Activated T-helper 1 cell treated with anti-CD3 and anti-CD28 coated beads, Interleukin-12 subunit alpha, Interleukin-12 subunit beta, Interleukin-2, Interleukin-4 antibody, amounts not matched to agents 30 ng/mL and 10 ng/mL and 1 ng/mL, durations not matched to agents 14 hours and 24 hours and 36 hours (primary cell): ENCODE measurements at places on chromosomes 12 and 14. TPM values are rescaled to one million over a fixed set of nuclear protein-coding genes. Genes with fewer than 3 reads are reported as not detected.

- H3K27me3 ChIP-seq, result peaks cover 8% of the 10 kb centered on the region
- H3K36me3 ChIP-seq, result no peaks in the 10 kb centered on the region
- H3K4me3 ChIP-seq, result no peak overlapping the region
- H3K27ac ChIP-seq, result no peak overlapping the region
These were observed 55.9 kb downstream of the KCNA5 start for GRCh38 chr12:5099591-5099990.

Gene SLCO1B3
- total RNA-seq, result not detected in 2 replicates

Gene KRT82
- total RNA-seq, result not detected in 2 replicates

Gene GNB3
- total RNA-seq, result 1.6 and 1.7 TPM in 2 replicates

- peaks cover 24% of the 10 kb centered on the region for H3K4me1 ChIP-seq
- H3K4me3 ChIP-seq, result peak overlapping the region; percentile 52
- no peak for DNase-seq
- H3K36me3 ChIP-seq, result peaks cover 17% of the 10 kb centered on the region
- H3K27ac ChIP-seq, result no peak overlapping the region
These were observed 35.4 kb downstream of the SPTLC2 start for GRCh38 chr14:77580964-77581505.

GRCh38 chr12:131385313-131386166 lies 325.4 kb upstream of the SFSWAP start:
- H3K4me1 ChIP-seq, result no peaks in the 10 kb centered on the region
- no peaks in the 10 kb centered on the region for H3K27me3 ChIP-seq
- H3K27ac ChIP-seq, result no peak overlapping the region

GRCh38 chr12:132475304-132476037 lies 14.5 kb upstream of the FBRSL1 start:
- peak overlapping the region; percentile 86 for H3K27ac ChIP-seq
- H3K4me1 ChIP-seq, result peaks cover 28% of the 10 kb centered on the region
- no peak for DNase-seq
- H3K4me3 ChIP-seq, result peak overlapping the region; percentile 45

DNA sequence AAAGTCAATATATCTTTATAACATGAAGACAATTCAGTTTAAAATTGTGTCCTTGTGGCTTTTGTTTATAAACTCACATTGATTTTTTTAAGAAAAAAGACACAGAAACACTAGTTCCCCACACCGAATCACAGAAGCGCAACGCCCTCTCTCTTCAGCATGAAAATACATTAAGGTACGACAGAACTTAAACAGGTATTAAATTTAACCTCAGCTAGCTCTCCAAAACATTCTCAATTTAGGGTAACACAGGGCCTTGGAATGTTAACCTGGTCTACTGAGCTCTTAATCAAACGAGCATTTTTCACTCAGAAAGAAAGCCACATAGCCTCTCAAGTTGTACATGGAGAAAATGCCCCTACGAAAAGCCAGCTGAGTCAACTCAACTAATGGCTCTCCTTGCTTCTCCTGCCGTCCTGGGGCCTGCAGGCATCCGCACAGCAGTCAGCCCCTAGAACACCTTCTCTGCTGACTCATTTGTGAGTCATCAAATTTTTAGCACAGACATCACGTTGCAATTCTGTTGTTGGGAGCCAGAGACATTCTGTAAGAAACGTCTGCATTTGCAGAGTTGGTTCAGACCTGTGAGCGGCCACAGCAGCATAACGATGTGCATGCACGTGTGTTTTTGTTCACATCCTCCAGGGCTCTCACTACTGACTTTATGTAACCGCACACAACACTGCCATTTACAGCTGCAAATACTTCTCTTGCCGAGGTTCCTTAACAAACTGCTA lies 141.6 kb downstream of the ITPR2 start:
- no peak overlapping the region for H3K4me3 ChIP-seq
- DNase-seq, result no peak
- H3K36me3 ChIP-seq, result peaks cover 24% of the 10 kb centered on the region
- no peaks in the 10 kb centered on the region for H3K4me1 ChIP-seq

- no peaks in the 10 kb centered on the region for H3K27me3 ChIP-seq
- H3K4me1 ChIP-seq, result no peaks in the 10 kb centered on the region
- H3K27ac ChIP-seq, result no peak overlapping the region
- H3K4me3 ChIP-seq, result no peak overlapping the region
- DNase-seq, result no peak
- peaks cover 10% of the 10 kb centered on the region for H3K36me3 ChIP-seq
These were observed 51.3 kb downstream of the STX2 start for GRCh38 chr12:130787445-130788410.

DNA sequence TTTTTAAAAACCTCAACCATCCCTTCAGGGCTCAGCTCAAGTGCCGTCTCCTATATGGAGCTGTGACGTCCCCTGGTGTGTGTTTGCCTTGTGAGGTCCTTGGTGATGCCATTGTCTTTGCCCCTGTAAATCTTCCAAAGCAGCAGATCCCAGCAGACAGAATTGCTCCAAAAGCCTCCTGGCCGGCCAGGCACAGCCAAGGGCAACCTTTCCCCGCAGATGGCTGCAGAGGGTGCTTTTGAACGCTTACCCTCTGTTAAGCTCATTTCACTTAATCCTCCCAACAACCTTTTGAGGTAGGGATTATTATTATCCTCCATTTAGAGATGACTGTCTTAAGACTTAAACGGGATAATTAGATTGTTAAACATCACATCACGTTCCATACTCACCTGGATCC lies 51.4 kb downstream of the RFX4 start:
- H3K36me3 ChIP-seq, result no peaks in the 10 kb centered on the region
- no peaks in the 10 kb centered on the region for H3K4me1 ChIP-seq
- H3K4me3 ChIP-seq, result no peak overlapping the region
- no peaks in the 10 kb centered on the region for H3K27me3 ChIP-seq
- H3K27ac ChIP-seq, result no peak overlapping the region

Gene SLC6A15
- total RNA-seq, result not detected in 2 replicates

DNA sequence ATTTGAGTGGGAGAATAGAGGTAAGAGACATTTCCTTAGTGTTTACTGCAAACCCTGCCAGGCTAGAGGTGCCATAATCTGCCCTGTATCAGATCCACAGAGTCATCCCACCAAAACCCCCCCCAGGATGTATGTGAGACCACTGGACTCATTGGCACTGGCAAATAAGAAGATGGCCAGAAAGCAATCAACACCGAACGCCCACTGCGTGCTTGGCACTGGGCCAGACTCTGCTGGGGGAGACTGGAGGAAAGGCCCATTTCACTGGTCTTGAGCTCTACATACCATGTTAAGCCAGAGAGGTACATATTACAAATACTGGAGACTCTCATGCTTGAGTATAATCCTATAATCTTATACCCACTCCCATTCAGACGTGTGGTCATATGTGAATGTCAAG lies 44.0 kb downstream of the SMUG1 start:
- no peak overlapping the region for H3K4me3 ChIP-seq
- H3K4me1 ChIP-seq, result no peaks in the 10 kb centered on the region
- H3K27me3 ChIP-seq, result peaks cover 33% of the 10 kb centered on the region
- no peak overlapping the region for H3K27ac ChIP-seq
- DNase-seq, result no peak

Gene IAPP
- total RNA-seq, result not detected in 2 replicates

GRCh38 chr14:63091394-63091996 lies 46.2 kb upstream of the KCNH5 start:
- H3K4me1 ChIP-seq, result no peaks in the 10 kb centered on the region
- no peaks in the 10 kb centered on the region for H3K27me3 ChIP-seq
- H3K27ac ChIP-seq, result no peak overlapping the region
- DNase-seq, result no peak
- no peaks in the 10 kb centered on the region for H3K36me3 ChIP-seq
